ENCODE measurements at places on chromosomes 6 and 20.

DNA sequence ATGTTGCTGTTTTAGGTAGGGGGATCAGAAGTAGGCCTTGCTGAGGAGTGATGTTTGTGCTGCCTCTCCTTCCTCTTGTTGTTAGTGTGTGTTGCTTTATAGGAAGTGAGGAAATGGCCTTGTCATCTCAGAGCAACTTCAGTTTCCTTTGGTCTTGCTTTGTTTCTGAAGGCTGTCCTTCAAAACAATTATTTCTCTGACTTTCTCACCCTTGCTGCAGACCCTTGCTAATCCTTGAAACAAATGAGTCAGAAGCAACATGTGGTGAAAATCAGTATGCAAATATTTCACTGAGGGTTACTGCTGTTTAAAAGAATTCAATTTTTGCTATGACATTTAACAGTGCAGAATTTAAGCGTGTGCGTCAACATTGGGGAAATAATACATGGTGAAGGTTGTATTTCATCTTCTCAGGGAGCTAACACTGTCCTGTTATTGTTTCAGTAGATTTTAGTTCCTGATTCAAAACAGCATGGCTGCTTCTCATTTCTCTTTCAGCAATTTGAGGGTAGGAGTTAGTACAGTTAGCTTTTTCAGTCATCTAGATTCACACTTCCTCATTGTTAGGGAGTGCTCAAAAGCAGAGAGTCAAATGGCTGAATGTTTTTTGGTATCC is 13.8 kb downstream of the RNF144B start:
- no peak for DNase-seq

DNA sequence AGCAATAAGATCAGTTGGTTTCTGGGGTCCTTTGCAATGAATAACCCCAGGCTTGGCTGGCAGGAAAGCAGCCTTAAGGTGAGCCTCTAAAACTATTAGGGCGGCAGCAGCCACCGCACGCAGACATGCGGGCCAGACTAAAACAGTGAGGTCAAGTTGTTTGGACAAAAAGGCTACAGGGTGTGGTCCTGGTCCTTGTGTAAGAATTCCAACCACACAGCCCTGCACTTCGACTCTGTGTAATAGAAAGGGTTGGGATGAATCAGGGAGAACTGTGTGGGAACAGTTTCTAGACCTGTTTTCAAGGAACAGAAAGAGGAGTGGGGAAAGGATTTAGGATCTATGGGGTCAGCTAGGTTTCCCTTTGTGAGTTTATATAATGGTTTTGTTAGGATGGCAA is 237.6 kb downstream of the SMOC2 start:
- no peak for DNase-seq

DNA sequence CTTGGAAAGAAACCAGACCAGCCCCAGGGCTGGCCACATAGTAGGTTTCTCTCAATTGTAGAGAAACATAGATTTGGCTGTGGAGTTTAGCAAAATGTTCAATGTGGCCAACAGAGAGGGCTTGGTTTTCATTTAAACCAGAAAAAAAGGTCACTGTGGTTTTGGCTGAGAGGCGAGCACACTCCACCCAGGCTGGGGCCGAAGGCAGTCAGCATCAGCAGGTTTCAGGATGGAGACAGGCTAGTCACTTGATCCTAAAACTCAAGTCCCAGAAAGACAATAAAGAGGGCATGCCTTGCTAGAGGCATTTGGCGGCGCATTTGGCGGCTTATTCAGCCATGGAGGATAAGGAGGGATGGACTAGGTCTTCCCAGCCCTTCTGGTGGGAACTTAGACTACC is 73.1 kb downstream of the PRND start:
- DNase-seq, result no peak

- DNase-seq, result no peak
Observed at GRCh38 chr6:108635505-108636226, 74.9 kb downstream of the FOXO3 start.

- no peak for DNase-seq
Observed at GRCh38 chr6:125792680-125793079, 1.9 kb downstream of the NCOA7 start.

DNA sequence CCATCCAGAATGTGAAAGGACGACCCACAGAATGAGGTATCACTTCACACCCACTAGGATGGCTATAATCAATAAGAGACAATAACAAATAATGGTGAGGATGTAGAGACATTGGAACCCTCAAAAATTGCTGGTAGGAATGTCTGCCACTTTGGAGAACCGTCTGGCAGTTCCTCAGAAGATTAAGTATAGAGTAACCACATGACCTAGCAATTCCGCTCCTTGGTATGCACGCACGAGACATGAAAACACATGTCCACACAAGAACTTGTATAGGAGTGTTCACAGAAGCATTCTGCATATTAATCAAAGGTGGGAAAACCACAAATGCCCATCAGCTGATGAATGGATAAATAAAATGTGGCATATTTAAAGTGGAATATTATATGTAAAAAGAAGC is 100.6 kb downstream of the IRF4 start:
- no peak for DNase-seq

DNA sequence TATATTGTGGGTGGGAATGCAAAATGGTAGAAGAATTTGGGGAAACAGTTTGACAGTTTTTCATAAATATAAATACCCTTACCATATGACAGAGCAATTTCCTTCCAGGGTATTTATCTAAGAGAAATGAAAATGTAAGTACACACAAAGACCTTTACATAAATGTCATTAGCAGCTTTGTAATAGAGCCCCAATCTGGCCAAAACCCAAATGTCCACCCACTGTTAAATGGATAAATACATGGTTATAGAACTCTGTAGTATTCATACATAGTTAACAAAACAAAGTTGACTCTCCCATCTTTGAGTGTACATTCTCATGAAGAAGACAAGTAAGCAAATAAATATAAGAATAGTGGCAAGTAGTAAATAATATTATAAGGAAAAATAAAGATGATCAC is 514.8 kb upstream of the NOX3 start:
- no peak for DNase-seq

DNA sequence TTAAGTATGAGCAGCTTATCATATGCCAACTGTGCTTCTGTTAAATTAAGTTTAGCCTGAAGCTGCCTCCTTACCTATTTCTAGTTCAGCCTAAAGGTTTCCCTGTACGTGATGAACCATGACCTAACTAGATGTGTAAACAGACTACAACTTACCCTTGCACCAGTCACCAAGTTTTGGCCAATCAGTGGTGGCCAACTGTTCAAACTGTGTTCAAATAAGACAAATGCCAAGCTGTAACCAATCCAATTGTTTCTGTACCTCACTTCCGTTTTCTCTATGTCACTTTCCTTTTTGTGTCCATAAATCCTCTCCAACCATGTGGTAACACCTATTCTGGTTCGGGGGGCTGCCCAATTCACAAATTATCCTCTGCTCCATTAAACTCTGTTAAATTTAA is 6.0 kb upstream of the SLC2A10 start:
- DNase-seq, result no peak

GRCh38 chr20:38168791-38169589 is 3.9 kb upstream of the TGM2 start:
- no peak for DNase-seq

DNA sequence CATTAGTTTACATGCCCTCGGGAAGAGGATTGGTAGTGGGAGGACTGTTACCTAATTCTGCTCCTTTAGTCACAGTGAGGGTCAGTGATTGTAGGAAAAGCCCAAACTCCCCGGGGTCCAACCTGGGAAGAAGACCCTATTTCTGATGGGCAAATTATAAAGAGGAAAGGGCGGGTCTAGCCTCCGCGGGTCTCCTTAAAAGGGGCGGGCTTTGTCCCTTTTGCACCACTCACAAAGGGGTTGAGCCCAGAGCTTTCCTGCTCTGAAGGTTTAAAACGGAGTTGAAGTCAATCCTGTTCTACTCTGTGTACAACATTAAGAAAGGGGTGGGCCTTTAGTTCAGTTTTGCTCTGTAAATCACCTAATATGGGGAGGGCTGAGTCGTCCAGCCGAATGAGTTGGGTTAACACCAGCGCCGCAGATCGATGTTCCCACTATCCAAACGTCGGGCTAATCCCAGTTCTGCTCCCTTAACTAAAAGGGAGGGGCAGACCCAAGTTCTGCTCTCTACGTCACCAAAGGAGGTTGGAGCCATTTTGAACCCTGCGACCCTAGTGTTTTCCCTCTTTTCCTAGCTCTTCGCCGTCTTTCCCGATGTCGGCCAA is 920 bp upstream of the RNF5 start:
- DNase-seq, result no peak

DNA sequence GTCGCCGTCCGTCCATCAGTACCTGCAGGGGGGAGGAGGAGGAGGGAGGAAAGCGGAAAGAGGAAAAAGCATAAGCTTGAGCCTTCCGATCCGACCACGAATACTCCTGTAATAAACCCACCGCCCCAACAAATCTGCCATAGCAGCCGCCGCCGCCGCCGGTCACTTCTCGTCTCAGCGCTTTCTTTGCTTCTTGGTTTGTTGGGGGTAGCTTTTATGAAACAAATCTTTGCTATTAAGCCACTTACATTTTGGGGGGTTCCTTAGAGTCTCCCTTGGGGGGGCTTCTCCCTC is 277 bp downstream of the ADGRB3 start:
- no peak for DNase-seq

GRCh38 chr6:72748759-72749158 is 126.9 kb downstream of the KCNQ5 start:
- no peak for DNase-seq

DNA sequence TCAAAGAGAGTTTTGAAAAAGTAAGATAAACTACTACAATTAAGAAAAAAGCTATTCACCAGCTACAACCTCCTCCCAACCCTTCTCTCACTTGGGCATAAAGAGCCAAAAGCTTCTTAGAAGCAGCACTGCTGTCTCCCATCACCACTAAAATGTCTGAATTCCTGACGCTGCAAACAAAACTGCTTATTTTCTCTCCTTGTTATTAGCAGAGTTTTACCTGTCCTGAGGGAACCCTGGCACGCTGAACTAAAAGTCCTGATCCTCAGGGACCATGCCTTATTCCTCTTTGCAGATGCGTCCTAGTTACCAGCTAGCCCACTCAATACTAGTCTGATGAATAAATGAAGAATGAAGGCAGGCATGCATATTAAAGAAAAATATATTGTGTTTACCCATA is 1.1 kb downstream of the HACE1 start:
- DNase-seq, result no peak

DNA sequence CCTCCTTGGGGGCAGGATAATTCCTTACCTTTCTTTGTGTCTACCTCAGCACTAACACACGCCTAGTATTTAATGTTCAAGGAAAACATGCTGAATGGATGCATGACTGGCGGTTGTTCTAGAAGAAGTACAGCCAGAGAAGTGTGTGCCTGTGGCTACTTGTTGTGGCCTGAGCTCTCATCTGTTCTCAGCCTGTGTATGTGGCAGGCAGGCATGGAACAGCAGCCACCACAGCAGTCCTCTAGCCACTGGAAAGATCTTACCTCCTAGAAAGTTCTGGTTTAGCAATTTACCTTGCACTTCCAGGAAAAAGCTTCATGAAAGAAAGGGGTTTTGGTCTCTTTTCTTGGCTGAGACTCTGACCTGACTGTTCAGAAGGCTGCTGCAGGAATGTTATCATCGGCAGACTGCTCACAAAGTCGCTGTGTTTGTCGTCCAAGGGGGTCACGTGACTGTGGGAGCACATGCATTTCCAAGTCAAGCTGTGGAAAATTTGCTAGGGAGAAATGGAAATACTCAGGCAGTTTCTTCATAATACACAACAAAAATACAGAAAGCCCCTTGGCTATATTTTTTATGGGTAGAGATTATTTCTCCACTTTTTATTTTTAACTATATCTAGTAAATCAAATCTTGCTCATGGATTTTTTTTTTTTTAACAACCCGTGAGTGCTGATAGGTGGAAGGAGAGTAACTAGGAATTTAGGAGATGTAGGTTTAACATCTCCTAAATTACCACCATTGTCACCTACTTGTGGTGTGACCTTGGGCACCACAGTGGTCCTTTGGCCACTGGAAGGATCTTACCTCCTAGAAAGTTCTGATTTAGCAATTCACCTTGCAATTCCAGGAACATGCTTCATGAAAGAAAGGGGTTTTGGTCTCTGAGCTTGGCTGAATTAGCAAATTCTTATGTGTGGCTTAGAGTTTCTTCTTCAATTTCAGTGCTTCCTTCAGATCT is 110.8 kb upstream of the GPR6 start:
- no peak for DNase-seq

GRCh38 chr6:75144386-75144785 is 61.5 kb downstream of the COL12A1 start:
- DNase-seq, result no peak

DNA sequence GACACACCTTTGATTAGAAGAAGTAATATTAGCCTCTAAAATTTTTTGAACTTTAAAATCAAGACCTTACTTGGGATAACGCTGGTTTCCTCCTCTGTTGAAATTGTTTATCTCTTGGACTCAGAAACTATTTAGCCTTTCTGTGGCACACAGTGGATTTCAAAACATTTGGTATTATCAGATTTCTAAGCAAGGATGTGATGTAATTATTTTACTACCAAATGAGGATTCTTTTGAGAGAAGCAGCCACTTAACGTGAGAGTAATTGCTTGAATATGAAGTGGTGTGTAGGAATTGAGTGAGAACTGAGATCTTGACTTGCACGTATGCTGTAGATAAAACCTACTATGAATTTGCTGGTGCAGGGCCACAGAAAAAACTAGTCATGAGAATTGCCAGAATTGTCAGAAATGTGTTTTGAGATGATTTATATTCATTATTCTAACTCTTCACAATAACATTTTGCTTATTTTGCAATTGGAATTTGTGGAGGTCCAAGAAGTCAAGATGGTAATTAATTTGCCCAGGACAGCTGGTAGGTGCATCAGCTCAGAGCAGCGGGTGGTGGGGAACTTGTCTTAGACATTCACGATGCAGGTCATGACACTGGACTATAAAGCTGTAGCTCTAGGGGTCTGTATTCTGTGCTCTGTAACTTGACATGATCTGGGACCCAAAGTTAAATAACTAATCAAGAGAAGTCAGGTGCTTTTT is 53.4 kb downstream of the AKAP12 start:
- no peak for DNase-seq

DNA sequence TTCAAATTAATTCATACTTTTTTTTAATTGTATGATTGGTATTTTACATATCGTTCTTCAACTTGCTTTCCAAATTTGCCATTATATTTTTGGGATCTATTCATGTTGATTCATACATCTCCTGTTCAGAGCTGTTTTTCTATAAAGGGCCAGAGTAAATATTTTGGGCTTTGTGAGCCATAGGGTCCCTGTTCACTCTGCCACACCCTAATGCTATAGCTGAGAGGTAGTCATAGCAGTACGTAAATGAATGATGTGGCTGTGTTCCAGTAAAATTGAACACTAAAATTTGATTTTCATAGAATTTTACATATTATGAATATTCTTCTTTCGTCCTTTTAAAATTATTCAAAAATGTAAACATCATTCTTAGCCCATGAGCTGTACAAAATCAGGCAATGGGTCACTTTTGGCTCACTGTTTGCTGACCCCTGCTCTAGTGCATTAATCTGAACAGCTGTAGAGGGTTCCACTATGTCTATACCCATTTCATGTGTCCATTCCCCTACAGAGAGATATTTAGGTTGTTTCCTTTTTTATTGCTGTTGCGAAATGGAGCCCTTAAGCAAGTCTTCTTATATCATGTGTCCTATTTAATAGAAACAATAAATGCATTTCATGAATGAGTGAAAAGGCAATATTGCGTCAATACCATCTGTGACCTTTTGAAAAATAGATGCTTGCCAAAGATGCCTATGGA is 136.4 kb upstream of the SALL4 start:
- DNase-seq, result no peak
